Posterior cingulate gyrus (tissue), 11 donors: ENCODE measurements at places on chromosomes 3 and 15.

DNA sequence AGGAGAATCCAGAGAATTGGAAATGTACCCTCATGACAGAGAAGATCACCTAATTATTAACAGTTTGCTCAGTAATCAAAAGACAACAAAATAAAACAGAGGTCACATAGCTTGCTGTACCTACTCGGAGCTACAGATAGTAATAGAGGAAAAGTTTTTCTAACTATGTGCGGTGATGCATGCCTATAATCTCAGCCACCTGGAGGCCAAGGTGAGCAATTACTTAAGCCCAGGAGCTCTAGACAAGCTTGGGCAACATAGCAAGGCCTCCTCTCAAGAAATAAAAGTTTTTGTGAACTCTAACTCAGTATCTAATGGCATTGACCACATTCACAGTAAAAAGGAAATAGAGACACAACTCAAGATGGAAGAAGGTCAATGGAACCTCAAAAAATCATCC is 243.6 kb downstream of the ATP8B4 start:
- DNase-seq = no peak

GRCh38 chr3:10192953-10193691 is 28.4 kb downstream of the IRAK2 start:
- peak; percentile 35 for DNase-seq

DNA sequence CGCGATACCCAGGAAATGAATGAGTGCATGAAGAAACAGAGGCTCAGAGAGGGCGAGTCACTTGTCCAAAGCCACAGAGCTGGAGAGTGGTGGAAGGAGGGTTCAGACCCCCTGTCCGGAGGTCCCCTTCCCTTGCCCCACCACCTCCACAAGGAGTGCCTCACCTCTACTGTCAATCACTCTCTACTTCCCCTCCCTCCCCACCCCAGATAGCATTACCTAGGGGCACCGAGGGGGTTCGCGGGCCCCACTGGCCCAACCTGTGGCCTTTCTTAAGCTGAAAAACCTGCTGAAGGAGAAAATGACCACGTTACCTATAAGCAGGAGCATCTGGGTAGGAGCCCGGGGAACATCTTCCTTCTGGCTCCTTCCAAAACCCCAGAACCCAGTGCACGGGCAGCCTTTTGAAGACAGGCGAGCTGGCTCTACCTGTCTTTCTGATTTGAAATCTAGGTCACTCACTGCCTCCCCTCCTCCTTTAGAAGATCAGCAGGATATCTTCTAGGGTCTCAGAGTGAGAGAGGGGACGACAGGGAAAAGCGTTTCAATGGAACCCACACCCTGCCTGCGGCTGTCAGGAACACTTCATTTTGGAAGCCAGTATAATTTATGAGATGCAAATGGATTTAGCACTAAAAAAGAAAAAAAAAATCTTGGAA is 89.9 kb upstream of the MEF2A start:
- DNase-seq = no peak

GRCh38 chr15:81752546-81752942 is 293.3 kb downstream of the MEX3B start:
- peak; percentile 91 for DNase-seq

GRCh38 chr15:81194723-81195122 is 2.0 kb upstream of the IL16 start:
- no peak for DNase-seq
